Activated B cell treated with CpG ODN at 0.5 μM for 24 hours (primary cell): ENCODE measurements at places on chromosomes 4 and X.

DNA sequence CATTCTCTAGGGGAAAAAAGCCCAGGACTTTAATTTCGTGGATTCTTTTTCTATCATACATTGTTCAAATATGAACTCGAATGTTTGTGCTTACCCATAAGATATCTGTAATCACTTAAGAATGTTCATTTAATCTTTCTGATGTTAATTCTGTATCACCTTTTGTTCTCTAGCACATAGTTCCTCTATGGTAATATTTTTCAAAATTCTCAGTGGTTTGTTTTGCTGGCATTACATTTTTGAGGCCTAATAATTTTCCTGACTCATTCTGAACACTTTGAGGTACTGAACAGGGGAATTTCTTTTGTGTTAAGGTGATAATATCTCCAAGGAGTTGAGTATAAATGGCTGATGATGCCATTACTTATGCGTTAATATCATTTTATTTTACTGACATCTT is 490.7 kb upstream of the PITX2 start:
- DNase-seq: no peak

- no peak for DNase-seq
Observed at GRCh38 chr4:159904906-159905305, 802.0 kb downstream of the RAPGEF2 start.

GRCh38 chr4:27129871-27130366 is 269.3 kb downstream of the STIM2 start:
- DNase-seq: no peak

DNA sequence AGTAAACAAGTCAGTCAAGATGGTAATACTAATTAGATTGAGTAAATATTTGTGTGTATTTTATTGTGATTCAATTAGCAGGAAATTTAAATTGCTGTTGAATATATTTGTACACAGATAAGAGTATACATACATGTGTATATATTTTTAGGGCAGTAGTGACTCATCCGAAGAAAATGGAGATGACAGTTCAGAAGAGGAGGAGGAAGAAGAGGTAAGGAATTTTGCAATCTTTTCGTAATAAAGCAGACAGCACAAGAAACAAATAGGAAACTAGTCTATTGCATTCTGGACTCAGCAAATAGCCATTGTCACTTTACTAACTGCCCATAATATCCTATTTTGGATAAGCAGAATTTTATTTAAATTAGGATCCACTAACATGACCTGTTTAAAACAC is 6.6 kb downstream of the IBSP start:
- DNase-seq: no peak

DNA sequence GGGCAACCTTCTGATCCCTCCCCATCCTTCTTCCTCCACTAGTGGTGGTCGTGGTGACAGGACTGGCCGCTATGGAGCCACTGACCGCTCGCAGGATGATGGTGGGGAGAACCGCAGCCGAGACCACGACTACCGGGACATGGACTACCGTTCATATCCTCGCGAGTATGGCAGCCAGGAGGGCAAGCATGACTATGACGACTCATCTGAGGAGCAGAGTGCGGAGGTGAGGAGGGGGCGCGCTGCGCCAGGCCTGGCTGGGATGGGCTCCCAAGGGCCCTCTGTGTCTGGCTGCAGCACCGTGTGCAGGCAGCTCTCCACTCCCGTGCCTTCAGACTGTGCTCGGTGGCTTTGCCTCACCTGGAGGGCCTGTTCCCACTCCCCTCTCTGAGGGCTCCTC is 24.3 kb downstream of the RBM10 start:
- DNase-seq: no peak

- no peak for DNase-seq
Observed at GRCh38 chrX:136906921-136907510, 26.5 kb upstream of the RBMX start.

- DNase-seq: no peak
Observed at GRCh38 chr4:71396382-71396781, 57.6 kb downstream of the SLC4A4 start.

- DNase-seq: no peak
Observed at GRCh38 chrX:47574076-47574546, 8.1 kb upstream of the TIMP1 start.

GRCh38 chr4:84324303-84325245 is 174.5 kb downstream of the NKX6-1 start:
- no peak for DNase-seq

- no peak for DNase-seq
Observed at GRCh38 chrX:39150621-39151020, 349.4 kb downstream of the MID1IP1 start.

DNA sequence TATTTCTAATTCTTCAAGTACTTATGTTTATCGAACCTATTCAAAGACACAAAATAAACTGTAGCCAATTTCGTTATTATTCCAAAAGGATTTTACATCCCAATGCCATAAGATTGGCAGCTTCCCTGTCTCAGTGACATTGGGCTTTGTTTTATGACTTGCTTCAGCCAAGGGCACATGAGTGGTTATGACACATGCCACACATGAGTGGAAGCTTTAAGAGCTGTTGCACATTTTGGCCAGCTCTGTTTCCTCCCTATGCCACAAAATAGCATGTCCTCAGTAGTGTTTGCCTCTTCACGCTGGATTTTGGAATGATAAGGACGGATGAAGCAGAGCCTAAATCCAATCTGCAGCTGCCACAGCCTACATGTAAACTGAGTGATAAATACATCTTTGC is 21.9 kb downstream of the SEC24D start:
- DNase-seq: no peak

DNA sequence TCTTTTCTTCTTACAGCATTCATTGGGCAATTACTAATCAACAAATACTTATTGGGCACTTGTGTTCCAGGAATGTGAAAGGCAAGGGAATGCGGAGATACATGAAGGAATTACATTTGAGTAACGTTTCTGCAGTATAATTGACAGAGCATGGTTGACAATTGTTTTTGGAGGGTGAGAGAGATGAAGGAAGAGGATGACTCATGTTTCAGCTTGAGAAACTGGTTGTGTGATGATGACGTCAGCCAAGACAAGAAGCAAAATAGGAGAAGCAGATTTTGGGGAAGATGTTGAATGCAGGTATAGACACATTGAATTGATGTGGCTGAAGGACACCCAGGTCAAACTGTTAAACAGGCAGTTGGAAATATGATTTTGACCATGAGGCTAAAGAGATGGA is 8.0 kb upstream of the CPEB2 start:
- no peak for DNase-seq

DNA sequence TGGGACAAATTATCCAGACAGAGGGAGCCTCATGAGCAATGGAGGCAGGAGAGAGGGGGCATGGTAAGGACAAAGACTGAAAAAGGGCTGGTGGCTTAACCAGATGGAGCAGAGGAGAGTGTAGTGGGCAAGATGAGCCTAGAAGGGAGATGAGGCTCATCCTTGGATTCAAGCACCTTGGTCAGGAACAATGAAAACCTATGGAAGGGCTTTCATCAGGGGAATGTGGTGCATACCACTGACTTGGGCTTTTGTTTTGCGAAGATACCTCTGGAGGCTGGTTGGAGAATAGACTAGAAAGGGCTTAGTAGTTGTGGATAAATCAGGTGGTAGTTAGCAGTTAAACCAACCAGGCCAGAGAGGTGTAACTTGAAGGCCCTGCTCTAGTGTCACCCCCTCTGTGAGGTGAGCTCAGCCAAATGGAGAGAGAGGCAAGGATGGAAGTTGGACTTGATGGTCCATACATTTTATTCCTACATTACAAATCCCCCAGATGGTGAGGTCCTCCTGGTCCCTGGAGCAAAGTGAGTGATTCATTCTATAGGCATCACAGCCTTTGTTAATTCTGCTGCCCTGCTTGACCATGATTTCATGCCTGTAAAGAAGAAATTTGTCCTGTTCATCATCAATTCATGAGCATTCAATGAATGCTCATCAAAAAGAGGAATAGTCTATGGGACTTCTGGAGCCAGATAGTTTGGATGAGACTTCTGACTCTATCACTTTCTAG is 264.8 kb upstream of the IGFBP7 start:
- no peak for DNase-seq

GRCh38 chr4:101993002-101993841 is 202.7 kb downstream of the BANK1 start:
- DNase-seq: no peak

GRCh38 chrX:111445485-111445884 is 33.5 kb upstream of the DCX start:
- no peak for DNase-seq

DNA sequence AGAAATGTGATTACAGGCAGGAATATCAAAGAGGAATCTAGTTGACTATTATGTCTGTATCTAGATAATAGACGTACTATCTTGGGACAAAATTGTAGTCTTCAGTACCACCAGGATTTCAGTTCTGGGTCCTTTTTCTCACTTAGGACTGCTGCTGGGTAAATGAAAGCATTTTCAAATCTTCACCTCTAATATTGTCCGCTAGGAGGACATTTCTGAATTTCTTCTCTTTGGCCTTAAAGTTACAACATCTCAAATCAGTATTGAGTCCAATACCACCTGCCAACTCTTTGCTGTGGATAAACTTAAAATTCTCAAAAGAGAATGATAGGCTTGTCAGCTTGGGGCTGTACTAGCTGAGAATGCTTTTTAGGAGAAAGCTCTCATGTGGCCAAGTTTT is 6.0 kb downstream of the FGF16 start:
- no peak for DNase-seq

- no peak for DNase-seq
Observed at GRCh38 chr4:3709061-3709845, 56.9 kb upstream of the ADRA2C start.

DNA sequence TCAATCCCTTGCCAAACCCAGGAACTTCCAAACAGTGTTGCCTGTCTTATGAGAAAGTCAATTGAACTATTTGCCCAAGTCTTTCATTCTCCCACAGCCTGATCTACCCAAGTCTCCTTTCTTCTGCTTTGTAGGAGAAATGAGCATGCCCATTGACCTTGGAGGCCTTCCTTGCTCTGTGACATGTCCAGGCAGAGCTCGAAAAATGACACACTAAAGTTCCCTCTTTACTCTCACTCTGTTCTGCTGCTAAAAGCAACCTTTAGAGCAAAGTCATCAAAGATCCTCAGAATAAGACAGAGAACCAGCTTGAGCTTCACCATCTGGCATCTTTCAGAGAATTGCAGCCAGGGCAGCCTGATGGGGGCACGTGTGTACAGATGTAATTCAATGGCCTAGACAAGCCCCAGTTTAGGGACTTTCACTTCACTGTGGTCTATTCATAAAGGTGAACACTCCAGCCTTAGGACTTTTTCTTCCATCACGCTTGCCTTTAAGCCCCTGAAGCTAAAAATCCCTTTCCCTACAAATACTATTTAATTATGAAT is 136.4 kb downstream of the AMELX start:
- DNase-seq: no peak

DNA sequence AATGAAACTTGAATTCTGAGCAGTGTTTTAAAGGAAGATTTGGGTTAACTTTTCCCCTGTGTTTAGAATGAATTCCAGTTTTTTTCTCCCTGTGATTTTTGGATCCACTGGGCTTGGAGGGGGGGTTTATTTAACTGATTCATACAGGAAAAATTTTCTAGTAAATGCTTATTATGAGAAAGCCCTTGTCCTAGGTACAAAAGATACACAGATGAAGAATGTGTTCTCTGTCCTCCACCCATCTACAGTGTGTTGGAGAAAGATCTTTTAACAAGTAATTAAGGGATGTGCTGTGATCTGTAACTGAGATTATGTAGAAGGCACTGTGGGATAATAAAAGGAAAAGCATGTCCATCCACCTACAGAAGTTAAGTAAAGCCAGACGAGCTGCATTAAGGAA is 103.9 kb downstream of the STIM2 start:
- DNase-seq: no peak

GRCh38 chr4:106694232-106694631 is 325.7 kb upstream of the GIMD1 start:
- no peak for DNase-seq

DNA sequence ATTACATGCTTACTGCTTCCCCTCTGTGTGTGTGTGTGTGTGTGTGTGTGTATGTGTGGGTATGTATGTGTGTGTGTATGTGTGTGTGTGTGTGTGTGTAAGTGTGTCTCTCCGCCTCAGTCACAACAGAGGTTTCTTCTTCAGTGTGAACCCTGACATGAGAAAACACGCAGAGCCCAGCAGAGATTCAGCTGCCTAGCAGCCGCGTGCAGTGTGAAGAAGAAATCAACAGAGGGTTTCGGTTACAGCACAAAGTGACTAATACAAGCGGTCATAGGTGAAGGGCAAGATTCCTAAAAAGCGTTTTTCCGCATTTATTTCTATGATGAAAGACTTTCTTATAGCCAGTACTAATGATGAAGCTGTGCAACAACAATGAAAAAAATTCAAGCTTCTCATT is 55.3 kb upstream of the ZFP42 start:
- DNase-seq: no peak

GRCh38 chr4:78312989-78313753 is 238.4 kb upstream of the ANXA3 start:
- DNase-seq: no peak

- no peak for DNase-seq
Observed at GRCh38 chr4:122739174-122739573, 6.7 kb downstream of the BBS12 start.

GRCh38 chrX:109928596-109929335 is 74.1 kb upstream of the TMEM164 start:
- DNase-seq: no peak

DNA sequence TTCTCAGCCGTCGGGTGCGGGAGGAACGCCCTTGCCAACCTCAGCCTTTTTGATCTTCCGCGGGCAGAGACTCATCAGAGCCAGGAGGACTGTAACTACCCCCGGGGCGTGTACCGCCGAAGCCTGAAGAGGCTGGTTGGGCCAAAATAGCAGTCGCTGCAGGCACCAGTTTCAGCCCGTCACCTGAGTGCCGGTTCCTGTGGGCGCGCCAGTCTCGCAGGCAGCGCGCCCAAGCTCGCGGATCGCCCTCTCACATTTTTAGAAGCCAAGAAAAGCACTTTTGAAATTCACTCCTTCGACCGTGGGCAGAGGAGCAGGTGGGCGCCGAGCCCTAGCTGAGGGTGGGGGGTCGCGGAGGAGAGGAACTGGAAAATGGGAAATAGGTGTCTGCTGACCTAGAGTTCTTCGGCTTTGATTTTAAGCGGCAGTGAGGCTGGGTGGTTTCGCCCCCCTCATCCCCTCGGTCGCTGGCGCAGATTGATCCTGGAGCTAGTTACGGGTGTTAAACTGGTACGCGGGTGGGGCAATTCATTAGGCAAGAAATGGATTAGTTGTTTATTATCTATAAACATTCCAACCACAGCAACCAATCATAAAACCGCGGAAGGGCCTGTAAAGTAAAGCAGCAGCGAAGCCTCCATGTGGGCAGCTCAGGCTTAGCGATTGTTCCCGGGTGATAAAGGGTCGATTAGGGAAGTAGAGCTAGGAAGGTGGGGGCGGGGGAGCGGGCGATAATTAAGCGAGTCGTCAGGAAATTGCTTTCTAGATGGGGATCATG is 69.2 kb downstream of the FBXO8 start:
- DNase-seq: no peak

GRCh38 chr4:156374894-156375293 is 421.2 kb upstream of the CTSO start:
- DNase-seq: no peak

- DNase-seq: no peak
Observed at GRCh38 chrX:16957751-16958150, 11.3 kb downstream of the REPS2 start.

- DNase-seq: no peak
Observed at GRCh38 chr4:152166567-152166966, 369.3 kb downstream of the FBXW7 start.

GRCh38 chrX:12115377-12115776 is 22.9 kb upstream of the FRMPD4 start:
- DNase-seq: no peak

- no peak for DNase-seq
Observed at GRCh38 chr4:121792966-121793365, 8.2 kb upstream of the EXOSC9 start.
